ENCODE measurements at places on chromosomes 3 and 15.

- no peak for DNase-seq
Measured at GRCh38 chr3:45317710-45318109, 70.7 kb upstream of the LARS2 start.

- no peak for DNase-seq
Measured at GRCh38 chr3:76753599-76753998, 286.3 kb upstream of the ROBO2 start.

- DNase-seq, result no peak
Measured at GRCh38 chr15:98905963-98906711, 101.5 kb downstream of the PGPEP1L start.

- no peak for DNase-seq
Measured at GRCh38 chr3:71987089-71987735, 202.3 kb upstream of the PROK2 start.

- no peak for DNase-seq
Measured at GRCh38 chr3:165837801-165838200, 578 bp upstream of the BCHE start.

DNA sequence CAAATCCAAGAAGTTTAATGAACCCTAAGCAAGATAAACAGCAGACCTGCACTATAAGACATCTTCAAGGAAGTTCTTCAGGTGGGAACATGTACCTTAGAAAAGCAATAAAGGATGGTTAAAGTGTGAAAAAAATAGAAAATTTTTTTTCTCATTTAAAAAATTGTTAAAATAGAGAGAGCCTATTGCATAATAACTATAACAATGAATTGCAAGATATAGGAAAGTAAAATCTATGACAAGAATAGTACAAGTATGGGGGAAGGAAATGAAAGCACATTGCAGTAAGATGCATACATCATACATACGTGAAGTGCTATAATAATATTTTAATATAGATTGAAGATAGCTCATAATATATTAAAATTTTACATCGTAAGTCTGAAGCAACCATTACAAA, 310.1 kb upstream of the KCNMB2 start:
- no peak for DNase-seq

- no peak for DNase-seq
Measured at GRCh38 chr3:192366916-192367315, 360.4 kb downstream of the FGF12 start.

- DNase-seq, result no peak
Measured at GRCh38 chr3:69494185-69494584, 108.3 kb upstream of the FRMD4B start.

DNA sequence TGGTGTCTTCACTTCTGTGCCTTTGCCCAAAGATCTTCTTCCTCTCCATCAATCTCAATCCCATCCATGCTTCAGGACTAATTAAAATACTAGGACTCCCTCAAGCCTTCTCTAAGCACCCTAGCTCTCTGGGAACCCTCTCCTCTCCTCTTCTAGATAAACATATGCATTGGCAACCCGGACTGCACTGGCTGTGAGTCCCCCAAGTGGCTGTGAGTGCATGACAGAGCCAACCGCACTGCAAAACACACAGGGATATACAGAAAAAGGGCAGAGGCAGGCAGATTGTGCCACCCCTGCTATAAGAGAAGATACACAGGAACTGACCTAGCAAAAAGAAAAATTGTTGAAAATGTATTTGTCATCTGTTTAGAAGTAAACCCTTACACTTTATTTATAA, 457.1 kb downstream of the MFSD1 start:
- DNase-seq, result no peak

GRCh38 chr15:87976552-87976951, 280.0 kb downstream of the NTRK3 start:
- no peak for DNase-seq

DNA sequence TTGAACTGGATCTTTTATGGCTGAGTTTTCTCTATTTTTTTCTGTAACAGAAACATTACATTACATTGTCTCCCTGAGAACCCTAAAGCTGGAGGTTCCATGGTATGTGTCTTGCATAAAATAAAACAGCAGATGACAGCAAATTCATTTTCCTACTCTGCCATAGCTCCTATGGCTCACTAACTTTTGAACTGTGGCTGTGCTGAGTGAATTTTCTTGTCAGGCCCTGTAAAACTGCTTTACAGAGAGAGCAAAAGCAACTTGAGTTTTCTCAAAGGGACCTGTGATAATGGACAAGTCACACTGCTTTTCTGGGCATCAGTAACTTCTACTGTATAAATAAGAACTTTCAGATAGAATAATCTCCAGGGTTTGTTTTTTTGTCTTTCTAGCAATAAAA, 129.9 kb upstream of the TSC22D2 start:
- DNase-seq, result no peak

DNA sequence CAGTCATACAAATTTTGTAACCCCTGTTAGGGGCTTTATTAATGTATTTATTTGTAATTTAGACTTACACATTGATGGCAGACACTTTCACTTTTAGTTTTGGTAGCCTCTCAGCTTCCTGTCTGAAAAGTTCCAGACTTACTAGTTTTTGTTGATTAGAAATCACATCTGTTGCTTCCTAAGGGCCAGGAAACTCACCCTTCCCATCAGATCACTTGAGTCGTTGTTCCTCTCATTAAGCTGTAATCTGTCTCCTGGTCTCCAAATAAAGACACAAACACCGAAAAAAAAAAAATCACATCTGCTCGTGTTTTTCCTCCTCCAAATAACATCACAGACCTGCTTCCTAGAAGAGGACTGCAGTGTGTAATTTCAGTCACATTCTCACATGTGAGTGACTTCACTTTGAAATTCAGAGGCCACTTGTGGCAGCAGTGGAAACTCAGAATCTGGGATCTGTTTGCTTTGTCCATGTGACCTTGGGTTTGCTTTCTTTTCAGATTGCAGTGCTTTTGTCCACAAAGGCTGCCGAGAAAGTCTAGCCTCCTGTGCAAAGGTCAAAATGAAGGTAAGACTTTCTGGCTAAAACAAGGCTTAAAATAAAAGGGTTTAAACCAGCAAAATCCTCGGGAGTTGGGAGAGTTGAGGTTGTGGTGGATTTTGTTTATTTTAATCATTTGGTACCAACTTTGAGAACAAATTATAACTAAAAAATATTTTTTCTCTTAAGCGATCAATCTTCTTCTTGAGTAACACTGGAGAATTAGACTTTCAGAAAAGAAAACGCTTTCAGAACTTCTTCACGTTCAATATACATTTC, 87.0 kb downstream of the KLHL25 start:
- no peak for DNase-seq

DNA sequence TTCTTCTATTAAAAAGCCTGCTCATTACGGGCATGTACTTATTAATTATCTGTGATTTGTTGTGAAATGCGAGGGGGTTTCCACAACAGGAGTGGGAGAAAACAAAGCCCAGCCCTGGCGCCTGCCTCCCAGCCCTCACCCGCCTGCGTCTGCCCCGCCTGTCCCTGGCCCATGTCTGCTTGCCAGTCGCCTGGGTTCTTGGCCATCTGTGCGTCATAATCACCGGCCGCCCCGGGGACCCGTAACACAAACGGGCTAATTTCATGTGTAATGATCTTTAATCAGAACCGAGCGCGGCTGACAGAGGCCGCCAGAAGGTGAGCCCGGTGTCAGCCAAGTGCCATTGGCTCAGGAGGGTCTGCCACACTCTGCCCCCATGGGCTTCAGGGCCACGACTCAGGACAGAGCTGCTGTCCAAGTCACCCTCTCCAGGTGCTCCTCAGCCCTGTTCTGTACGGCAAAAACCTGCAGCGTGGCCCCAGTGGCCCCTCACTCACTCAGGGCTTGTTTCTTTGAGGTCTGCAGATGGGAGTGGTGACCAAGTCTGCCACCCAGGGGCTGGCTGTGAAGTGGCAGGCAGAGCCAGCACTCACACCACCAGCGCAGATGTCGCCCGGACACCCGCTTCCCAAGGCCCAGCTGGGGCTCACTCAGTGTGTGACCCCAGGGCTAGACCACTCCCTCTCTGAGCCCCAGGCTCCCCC, 28.8 kb upstream of the TMEM115 start:
- no peak for DNase-seq

DNA sequence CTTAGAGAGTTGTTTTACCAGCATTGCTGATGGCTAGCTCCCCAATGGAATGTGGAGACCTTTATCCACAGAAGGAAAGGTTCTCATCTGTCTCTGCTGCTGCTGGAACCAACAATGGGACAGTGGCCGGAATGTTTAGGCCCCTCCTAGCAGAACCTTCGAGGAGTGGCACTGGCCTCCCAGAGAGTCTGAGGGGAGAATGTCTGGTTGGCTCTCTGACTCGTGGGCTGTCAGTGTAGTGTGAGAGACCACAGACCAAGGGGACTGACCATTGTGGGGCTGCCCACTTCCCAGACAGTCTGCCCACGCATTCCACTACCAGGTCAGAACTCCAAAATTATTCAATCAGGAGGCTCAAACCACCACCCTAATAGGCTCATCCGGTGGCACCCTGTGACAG, 5.1 kb downstream of the RASL12 start:
- DNase-seq, result no peak

DNA sequence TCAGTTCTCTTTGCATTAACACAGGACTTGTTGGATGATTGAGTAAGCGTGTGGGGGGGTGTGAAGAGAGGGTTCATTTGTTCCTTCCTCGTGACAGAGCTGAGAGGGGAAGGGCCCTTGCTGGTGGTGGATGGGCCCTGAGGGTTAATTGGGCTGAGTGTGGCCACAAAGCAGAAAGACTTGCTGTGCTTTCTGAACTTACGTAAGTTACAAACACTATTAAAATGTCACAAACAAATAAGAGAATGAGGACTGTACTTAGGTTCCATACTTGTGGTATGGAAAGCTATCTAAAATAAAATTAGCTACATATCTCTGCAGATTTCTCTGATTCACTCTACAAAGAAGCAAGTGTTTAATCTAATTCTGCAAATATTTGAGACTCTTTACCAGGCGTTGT, 231.3 kb downstream of the LPP start:
- DNase-seq, result no peak

GRCh38 chr3:13308380-13308801, 111.7 kb downstream of the NUP210 start:
- DNase-seq, result no peak

DNA sequence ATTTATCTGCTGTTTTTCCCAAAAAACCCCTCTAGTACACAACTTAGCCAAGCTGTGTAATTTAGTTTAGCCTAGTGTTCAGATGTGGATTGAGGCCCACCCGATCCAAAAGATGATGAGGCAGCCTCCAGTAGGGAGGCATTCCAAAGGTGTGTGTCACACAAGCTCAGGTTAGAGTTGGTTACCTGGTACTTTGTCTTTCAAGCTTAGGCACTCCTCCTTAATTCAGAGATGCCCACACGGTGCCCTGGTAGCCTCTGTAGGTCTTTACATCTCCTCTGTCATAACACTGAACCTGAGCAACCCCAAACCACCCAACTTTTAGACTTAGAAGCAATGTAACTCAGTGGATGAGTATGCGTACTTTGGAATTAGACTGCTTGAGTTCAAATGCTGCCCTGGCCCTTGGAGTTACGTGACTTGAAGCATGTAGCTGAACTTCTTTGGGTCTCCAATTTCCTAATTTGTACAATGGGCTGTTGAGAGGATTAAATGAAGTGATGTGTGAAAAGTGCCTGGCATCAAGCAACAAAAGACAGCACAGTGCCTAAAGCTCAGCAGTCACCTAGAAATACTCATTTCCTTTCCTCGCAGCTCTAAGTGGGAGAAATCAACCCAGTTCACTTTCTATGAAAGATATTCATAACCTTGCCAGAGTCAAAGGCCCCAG, 284.6 kb upstream of the RARB start:
- DNase-seq, result no peak

DNA sequence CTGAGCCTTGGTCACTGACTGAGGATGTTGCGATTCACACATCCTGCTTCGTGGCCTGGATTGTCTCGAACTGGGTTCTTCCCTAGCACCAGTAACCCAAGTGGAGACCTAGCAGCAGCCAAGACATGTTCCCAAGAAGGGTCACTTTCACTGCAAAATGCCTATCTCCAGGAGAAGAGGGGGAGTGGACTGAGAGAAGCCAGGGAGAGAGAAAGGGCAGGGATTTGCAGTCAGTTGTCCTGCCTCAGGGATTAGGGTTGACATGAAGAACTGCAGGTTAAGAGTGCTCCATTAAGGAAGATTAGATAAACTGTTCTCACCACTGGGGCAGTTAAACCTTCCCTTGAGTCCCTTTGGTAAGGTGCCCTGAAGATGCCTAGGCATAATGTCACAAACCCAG, 5.7 kb upstream of the CD276 start:
- DNase-seq, result no peak

DNA sequence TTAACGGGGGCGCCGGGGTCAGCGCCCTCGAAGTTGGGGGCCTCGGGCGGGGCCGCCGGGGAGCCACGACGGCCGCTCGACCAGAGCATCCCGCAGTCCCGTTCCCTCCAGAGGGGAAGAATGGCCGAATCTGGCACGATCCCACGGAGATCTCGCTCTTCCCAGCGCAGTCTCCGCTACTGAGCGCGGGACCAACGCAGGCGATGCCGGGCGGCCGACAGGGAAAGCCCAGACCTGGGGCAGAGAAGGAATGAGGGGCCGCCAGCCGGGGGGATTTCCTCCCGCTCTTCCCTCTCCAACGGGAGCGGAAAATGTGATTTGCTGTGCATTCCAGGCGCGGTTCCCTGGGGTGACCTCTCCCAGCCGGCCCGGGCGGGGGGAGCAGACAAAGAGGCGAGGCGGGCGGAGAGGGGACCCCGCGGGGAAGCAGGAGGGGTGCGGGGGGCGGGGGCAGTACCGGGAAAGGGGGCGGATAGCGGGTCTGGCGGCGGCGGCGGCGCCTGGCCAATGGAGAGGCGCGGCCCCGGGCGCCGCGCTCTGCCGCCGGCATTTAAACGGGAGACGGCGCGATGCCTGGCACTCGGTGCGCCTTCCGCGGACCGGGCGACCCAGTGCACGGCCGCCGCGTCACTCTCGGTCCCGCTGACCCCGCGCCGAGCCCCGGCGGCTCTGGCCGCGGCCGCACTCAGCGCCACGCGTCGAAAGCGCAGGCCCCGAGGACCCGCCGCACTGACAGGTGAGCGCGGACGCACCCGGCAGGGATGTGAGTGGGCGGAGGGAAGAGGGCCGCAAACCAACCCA, at the start of gene GREM1:
TSS of gene GREM1 (plus strand) at position 579 of the 801 bp plus-strand sequence. CDS start 12,687 bp downstream, outside the sequence.
- DNase-seq, result no peak

GRCh38 chr15:48794697-48795134, 16.2 kb downstream of the CEP152 start:
- no peak for DNase-seq

- DNase-seq, result no peak
Measured at GRCh38 chr3:3627114-3627513, 172.1 kb upstream of the LRRN1 start.

DNA sequence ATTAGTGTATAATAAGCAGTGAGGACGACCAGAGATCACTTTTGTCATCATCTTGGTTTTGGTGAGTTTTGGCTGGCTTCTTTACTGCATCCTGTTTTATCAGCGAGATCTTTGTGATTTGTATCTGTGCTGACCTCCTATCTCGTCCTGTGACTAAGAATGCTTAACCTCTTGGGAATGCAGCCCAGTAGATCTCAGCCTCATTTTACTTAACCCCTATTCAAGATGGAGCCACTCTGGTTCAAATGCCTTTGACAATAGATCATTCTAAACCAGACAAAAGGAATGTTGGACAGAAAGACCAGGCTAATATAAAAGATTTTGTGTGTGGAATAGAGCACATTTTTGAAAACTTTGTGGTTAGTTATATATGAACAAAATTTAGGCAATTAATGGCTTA, 618.5 kb upstream of the BCHE start:
- DNase-seq, result no peak

All from effector memory CD4-positive, alpha-beta T cell (primary cell).